ENCODE measurements at places on chromosomes 3 and 15.

DNA sequence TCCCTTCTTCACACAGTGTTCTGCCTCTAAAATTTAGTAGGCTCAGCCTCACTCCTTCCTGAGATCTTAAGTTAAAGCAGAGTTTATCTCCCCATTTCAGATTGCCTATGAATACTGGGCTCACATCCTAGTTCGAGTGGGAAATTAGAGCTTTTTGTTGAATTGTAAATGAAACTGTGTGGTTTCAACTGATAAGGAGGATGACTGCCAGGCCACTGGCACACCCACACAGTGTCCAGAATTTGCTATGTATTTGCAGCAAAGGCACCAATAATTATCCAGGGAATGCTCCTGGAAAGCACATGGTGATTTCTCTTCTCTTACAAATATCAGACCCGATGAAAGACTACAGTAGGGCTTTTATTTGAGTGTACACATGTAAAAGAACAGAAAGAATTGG, 308.1 kb upstream of the COL8A1 start:
- no peak for DNase-seq

GRCh38 chr15:72564091-72564490, 90.0 kb downstream of the ARIH1 start:
- DNase-seq = no peak

GRCh38 chr15:64596701-64597476, 136.5 kb downstream of the ZNF609 start:
- peak; percentile 56 for DNase-seq

GRCh38 chr3:57135964-57136719, 29.0 kb downstream of the IL17RD start:
- DNase-seq = no peak

Measured in stimulated activated effector memory CD8-positive, alpha-beta T cell treated with anti-CD3 and anti-CD28 coated beads, Interleukin-12 subunit alpha, Interleukin-12 subunit beta, amount 100 ng/mL, for 72 hours (primary cell).